ENCODE measurements at places on chromosomes 3 and 15.

GRCh38 chr3:124904835-124905492 is 17.8 kb upstream of the ITGB5 start:
- no peak for DNase-seq

- DNase-seq = no peak
These were observed 12.5 kb downstream of the SMAD6 start for GRCh38 chr15:66714543-66714981.

DNA sequence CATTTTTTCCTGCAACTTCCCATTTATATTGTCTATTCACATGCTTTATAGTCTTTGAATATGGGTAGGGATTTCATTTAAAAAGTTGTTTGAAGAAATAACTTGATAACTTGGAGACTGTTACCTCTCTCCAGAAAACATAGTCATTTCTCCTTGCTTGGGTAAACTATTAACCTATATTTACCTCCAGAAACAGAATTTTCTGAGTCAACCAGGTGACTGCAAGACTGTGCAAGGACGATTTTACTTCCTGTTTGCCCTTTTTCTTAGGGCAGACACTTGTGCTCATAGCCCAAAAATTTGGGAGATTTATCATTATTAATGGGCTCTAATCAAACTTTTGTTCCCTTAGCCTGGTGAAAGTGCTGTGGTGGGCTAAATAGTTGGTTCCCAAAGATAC is 14.3 kb upstream of the MOBP start:
- no peak for DNase-seq

DNA sequence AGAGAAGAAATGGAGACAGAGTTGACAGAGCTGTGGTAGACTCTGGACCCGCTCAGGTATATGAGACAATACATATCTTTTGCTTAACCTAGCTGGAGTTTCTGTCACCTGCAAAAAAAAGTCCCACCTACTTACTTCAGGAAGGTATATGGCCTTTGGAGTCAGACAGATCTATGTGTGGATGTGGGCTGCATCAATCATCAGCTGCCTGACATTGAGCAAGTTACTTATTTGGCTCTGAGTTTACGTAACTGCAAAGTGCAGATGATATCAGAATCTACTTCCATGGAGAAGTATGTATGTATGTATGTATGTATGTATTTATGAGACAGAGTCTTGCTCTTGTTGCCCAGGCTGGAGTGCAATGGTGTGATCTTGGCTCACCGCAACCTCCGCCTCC is 124.3 kb downstream of the MYLK start:
- no peak for DNase-seq

GRCh38 chr3:45987368-45988291 is 8.0 kb downstream of the FYCO1 start:
- DNase-seq = peak; percentile 27

DNA sequence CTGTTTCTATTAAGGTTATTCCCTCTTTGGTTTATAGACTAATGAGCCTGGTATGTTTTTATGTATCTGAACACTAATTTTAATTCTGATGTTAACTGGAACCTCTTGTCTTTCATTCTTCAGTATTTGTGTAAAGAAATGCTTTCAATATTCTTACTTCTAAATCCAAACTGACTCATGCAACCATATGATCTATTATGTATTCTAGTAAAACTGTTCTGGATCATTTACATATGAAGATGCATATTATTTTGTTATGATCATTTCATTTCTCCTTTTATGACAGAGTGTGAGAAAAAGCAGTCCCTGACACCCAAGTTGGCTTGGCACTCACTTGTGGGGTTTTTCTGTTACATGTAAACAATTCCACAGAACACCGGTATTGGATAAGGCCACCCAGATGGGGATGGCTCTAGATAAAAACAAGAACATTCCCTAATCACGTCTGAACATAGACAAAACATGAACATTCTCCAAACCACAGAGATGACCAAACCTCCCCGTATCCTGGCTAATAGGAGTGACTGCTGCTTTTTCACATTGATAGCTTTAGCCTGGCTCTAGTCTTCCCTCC is 72.2 kb upstream of the EPHB3 start:
- no peak for DNase-seq

DNA sequence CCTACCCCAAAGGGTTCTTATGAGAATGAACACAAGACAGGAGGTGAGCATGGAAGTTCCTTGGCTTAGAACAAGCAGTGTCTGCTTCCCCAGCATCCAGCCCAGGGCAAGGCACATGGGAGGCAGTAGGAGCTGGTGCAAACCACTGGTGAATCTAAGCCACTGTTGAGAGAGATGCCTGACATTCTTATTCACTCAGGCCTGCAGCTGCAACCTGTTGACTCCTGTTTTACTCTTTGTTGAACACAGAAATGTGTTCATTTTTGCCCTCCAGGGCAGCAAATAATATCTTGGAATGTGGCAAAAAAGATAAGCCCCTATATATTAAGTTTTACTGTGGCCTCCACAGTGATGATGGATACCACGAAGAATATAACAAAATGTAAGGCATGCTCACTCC is 8.9 kb upstream of the PAK6 start:
- no peak for DNase-seq

GRCh38 chr3:39541442-39541841 is 74.0 kb downstream of the MOBP start:
- DNase-seq = no peak

- DNase-seq = no peak
These were observed 1.6 kb upstream of the KY start for GRCh38 chr3:134652409-134652831.

DNA sequence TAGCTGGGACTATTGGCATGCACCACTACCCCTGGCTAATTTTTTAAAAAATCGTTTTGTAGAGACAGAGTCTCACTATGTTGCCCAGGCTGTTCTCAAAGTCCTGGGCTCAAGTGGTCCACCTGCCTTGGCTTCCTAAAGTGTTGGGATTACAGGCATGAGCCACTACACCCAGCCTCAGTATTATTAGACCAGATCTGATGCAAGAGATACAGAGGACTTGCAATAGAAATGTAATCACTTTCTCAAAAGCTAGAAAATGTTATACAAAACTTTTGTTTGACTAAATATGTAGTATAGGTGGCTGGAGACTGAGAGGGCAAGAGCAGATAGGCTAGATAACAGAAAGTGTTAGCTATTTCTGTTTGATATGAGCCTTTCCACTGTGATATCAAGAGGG is 531.9 kb downstream of the SOX2 start:
- DNase-seq = no peak

GRCh38 chr3:196336319-196337145 is 1.7 kb downstream of the TM4SF19 start:
- no peak for DNase-seq

- no peak for DNase-seq
These were observed 922 bp upstream of the TAMM41 start for GRCh38 chr3:11847607-11848006.

GRCh38 chr15:71572452-71573053 is 237.8 kb upstream of the NR2E3 start:
- no peak for DNase-seq

DNA sequence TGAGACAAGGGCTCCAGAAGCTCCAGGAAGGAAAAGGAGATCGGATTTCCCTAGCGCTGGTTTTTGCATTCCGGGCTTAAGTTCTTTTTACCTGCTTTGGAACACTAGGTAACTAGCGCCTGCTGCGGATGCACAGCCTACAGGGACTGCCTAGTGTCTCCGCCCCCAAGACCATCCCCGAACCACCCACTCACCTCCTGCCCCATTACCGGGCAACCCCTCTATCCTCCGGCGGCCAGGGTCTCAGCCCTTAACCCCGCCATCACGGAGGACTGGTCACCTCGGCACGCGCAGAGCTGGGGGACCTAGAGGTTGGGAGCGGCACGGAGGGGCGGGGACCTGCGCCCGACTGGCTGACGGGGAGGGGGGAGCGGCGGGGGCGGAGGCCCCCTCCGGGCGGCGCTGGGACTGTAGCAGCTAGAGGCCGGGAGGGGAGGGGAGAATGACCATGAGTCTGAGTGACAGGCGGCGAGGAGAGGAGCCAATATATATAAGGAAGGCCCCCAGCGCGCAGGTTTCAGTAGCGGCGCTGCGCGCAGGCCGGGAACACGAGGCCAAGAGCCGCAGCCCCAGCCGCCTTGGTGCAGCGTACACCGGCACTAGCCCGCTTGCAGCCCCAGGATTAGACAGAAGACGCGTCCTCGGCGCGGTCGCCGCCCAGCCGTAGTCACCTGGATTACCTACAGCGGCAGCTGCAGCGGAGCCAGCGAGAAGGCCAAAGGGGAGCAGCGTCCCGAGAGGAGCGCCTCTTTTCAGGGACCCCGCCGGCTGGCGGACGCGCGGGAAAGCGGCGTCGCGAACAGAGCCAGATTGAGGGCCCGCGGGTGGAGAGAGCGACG is at the start of gene DLL4:
Gene DLL4, plus strand, starts transcription at position 520 of the 839 bp plus-strand sequence. CDS start 329 bp downstream, outside the sequence.
- DNase-seq = no peak

DNA sequence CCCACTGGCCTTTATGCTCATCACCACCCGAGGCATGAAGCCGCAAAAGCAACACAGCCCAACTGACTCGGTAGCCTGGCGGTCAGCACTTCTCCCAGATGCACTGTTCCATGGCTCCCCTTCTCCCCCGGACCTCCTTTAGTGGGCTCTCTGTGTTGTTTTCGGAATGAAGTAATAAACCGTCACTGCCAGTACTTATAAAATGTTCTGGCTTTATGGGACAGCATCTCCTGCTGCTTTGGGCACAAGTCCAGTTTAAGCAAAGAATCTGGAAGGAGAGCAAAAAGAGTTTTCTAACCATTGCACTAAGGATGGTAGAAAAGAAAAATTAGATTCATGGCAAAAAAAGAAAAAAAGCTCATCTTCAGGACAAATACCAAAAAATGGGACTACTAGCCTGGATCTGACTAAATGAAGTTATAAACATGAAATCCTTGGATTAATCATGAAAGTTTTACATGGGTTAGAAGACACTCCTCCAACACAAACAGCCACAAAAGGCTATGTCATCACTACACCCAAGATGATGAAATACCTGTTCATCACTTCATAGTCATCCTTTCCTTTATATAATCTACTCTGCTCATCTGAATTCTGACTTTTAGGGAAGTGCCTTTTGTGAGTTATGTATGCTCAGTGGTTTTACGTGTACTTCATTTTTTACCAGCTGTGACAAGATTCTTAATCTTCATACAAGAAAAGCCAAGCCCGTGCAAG is 89.5 kb upstream of the UBE2E2 start:
- DNase-seq = no peak

DNA sequence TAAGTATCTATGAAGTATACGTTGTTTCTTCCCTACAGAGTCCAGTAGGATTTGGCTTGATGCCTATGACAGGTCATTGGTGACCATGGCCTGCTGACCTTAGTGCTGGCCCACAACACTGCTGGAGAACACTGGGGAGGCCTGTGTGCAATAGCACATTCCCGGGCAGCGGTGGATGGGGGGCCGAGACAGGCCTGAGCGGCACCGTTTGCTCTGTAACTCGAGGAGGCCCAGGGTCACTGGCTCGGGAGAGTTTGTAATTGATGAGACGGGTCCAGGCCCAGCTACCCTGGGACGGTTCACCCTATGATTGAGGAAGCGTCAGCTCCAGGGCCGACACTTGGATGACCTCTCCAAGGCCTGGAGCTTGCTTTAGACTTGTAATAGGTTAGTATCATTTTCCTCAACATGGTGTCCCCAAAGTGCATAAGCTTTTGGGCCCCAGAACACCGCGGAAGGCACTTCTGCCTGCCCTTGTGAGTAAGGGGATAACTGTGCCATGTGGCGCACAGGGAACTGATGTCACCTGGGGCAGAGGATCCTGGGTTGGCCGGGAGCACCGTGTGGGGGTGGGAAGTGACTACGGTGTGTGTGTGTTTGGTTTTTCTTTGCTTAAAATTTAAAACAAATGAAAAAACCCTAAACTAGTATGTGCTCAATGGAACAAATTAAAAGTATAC is 12.0 kb downstream of the TRPM1 start:
- no peak for DNase-seq

GRCh38 chr3:107240183-107241091 is 136.8 kb upstream of the CCDC54 start:
- peak; percentile 65 for DNase-seq

- no peak for DNase-seq
These were observed 32.1 kb upstream of the C3orf38 start for GRCh38 chr3:88117683-88118082.

DNA sequence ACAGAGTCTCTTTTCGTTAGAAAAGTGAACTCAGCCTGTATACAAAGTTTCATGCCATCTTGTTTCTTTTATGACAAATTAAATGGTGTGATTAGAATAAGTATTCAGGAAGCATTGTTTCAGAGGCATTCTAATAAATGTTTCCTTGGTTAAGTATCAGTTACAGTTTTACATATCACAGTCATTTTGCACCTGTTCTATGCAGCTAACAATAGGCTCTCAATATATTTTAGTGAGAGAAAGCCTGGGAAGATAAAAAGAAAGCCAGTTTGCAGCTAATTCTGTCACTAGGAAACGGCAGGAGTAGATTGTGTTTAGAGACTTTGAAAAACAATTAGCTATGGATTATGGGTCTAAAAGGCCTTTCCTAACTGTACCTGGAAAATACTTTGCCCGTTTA is 252.8 kb downstream of the ZIC1 start:
- no peak for DNase-seq

DNA sequence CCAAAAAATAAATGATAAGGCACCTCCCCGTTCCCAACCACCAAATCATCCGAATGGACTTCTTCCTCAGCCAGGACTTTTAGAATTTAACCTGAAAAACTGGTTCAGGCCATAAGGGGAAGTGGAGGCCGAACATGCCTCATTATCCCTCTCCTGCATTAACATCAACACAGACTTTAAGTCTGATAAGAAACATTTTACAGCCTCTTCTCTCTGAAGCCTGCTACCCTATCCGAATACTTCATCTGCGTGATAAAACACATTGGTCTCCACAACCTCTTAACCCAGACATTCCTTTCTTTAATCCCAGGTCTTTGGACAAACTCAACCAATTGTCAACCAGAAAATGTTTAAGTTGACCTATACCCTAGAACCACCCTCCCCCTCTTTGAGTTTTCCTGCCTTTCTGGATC is 850 bp upstream of the SLC41A3 start:
- DNase-seq = no peak

DNA sequence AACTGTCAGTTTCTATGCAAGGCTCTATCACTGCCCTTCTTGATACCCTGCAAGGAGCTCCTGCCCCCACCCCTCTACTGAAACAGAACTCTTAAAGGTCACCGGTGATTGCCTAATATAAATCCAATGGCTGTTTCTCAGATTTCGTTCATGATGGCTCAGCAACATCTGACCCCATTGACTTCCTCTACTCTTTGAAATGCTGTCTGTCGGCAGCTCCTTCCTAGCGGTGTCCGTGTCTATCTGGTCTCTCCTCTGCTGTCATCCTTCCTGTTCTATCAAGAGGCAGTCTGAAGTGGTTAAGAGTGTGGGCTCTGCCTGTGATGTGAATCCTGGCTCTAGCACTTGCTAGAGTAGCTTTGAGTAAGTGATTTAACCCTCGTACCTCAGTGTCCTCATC is 5.5 kb downstream of the TMEM266 start:
- no peak for DNase-seq

GRCh38 chr3:151008699-151009098 is 36.2 kb upstream of the CLRN1 start:
- DNase-seq = no peak

GRCh38 chr3:160183345-160184076 is 41.7 kb upstream of the C3orf80 start:
- no peak for DNase-seq

- no peak for DNase-seq
These were observed 120.9 kb upstream of the ZBED2 start for GRCh38 chr3:111715911-111716523.

GRCh38 chr3:159882790-159883779 is 105.5 kb upstream of the IL12A start:
- no peak for DNase-seq

- DNase-seq = no peak
These were observed 174.1 kb downstream of the KLHL25 start for GRCh38 chr15:85620690-85621049.

GRCh38 chr3:185024406-185024805 is 128.5 kb downstream of the C3orf70 start:
- DNase-seq = no peak

GRCh38 chr3:137514853-137515252 is 249.3 kb upstream of the SOX14 start:
- DNase-seq = no peak

Measured in amygdala (tissue), 56 donors.